ENCODE measurements at places on chromosomes 1 and 21.

DNA sequence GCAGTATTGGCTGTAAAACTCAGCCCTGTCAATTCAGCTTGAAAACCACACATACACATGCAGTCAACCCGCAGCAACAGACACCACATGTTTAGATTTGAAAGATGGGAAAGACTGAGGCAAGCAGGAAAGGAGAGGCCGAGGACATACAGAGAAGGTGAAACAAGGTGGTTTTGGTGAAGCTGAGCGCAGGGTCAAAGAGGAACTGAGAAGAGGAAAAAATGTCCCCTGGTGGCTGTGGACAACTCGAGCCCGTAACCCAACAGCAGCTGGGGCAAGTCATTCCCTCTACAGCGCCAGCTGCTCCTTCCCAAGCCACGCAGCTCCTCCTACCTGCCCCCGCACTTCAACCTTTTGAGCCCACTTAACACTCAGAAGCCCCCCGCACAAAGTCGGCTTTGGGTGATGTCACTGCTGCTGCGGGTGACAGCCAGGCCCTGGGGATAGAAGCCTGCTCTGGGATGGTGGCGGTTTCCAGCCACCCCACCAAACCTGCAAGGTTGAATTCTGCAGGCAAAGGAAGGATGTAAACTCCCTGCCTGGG is 63.0 kb downstream of the KCNN3 start:
- no peak for DNase-seq

- DNase-seq, result no peak
These were observed 186.4 kb downstream of the ZBTB18 start for GRCh38 chr1:244237445-244237844.

DNA sequence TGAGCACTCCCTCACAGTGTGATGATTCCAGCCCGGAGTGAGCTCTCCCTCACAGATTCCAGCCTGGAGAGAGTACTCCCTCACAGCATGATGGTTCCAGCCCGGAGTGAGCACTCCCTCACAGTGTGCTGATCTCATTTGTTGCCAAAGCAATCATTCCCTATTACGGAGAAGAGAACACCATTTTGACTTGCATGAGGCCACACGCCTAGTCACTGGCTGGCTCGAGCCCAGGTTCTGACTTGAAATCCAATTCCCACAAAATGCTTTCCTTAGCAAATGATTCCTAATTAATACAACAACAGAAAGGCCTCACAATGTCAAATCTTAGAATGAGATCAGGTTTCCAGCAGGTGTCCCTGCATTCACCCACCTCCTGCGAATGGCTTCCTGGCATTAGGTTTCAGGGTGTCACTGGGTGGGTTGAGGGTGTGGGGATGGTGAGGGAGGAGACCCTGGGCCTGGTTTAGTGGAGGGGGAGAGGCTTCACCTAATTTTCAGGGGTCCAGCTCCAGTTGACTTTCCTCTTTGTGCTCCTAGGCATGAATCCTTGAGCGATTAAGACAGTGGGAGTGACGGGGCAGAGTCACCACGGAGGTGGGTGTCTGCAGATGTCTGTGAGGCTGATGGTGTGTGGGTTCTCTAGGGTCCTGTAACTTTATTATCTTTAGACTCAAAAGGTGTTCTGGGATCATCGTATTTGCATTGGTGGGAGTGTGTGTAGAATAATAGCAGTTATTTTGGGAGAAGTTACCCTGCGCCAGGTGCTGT is 158.5 kb downstream of the KCNJ6 start:
- DNase-seq, result no peak

GRCh38 chr21:42807938-42808613 is 71.3 kb downstream of the WDR4 start:
- DNase-seq, result no peak

DNA sequence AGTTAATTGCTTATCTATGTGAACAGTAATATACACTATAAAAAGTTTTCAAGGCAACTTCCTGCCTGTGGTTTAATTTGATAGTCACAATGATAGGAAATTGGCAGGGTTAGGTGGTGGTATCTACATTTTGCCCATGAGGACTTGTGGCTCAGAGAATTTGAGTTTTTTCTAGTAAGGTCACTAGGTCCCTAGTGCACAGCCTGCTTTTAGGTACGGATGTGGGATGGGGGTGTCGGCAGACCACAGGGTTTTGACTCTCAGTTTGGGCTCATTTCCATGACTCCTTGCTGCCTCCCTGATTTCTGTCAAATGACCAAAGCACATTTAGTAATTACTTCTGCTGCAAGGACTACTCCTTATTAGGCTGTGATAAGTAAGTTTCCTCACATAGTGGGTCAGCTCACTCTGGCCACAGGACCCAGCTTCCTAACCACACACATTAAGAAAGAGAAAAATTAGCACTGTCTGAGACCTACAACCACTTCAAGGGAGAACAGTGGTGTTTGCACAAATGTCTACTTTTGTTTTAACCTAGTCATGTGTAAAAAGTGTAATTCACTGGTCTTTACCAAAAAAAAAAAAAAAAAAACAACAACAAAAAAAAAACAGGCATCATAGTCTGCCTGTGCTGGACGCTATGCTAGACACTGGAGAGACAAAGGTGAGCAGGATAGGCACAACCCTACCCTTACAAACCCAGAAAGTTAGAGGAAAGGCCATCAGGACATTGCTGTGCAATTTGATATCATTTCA is 43.7 kb downstream of the MRPL39 start:
- no peak for DNase-seq

- no peak for DNase-seq
These were observed 292.0 kb downstream of the DUSP10 start for GRCh38 chr1:221449801-221450470.

GRCh38 chr1:98940722-98941079 is 64.0 kb downstream of the PLPPR5 start:
- no peak for DNase-seq

GRCh38 chr1:218558271-218558810 is 213.2 kb downstream of the TGFB2 start:
- DNase-seq, result no peak

DNA sequence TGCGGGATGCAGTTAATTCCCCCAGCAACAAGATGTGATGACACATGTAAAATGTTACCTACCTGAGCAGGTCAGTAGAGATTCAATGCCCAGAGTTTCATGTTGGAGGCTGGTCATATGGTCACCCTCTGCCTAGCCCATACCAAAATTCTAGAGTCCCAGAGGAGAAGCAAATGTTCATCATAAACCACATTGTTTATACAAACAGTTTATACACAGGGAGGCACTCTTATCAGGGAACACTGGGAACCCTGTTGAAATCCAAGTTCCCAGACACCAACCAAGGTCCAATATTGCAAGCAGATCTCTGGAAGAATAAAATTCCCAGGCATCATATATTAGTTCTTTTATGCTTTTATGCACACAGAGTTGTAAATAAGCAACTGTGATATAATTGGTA is 10.5 kb downstream of the HAO2 start:
- no peak for DNase-seq

DNA sequence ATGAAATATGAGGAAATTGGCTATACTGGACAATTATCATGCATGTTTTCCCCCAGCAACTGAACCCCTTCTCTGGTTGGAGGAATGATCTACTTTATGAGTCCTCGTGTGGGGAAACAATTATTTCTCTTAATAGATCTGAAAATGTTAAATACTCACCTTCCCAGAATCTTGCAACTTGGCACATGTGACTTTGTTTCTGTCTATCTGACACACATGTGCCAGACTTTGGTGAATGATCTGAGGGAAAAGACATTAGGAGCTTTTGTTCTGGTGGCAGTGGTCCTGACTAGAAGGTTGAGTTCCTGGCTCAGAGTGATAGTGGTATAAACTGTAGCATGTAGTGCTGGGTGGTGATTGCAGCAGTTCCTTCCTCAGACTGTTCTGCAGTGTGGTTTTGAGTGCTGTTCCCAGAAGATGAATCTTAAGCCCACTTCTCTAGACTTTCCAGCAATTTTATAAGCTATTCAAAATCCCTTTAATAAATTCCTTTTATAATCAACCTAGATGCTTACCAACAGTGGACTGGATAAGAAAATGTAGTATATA is 59.3 kb upstream of the B3GALNT2 start:
- no peak for DNase-seq

DNA sequence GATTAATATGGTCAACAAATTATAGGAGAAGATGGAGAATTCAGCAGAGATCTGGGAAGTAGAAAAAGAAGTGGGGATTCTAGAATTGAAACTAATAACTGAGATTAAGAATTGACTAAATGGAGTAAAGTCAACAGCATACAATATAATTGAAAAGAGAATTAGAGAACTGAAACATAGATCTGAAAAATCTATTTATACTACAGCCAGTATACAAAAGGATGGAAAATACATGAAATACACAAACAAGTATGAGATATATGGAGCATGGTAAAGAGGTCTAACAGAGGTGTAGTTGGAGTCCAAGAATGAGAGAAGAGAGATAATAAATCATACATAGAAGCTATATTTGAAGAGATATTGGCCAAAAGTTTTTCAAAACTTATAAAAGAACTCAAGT is 235.2 kb downstream of the FGGY start:
- no peak for DNase-seq

- peak; percentile 70 for DNase-seq
These were observed at the start of gene ST6GALNAC5 for GRCh38 chr1:76867342-76868130. Gene ST6GALNAC5, plus strand, starts transcription at chr1:76867480.

All from right forelimb (tissue), 1 donor.